Lower lobe of right lung (tissue), 2 donors: ENCODE measurements at places on chromosomes 6 and 20.

GRCh38 chr6:14789996-14790395 lies 455.9 kb upstream of the JARID2 start:
- DNase-seq = no peak

DNA sequence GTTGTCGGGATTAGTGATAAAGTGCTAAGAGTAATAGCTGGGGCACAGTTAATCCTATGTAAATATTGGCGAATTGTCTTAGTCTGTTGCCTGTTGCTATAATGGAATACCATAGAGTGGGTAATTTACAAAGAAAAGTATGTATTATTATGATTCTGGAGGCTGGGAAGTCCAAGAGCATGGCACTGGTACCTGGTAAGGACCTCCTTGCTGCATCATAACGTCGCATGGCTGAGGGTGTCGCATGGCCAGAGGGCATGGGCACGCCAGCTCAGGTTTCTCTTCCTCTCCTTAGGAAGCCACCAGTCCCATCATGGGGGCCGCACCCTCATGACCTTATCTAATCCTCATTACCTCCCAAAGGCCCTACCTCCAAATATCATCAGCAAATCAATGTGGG lies 29.7 kb downstream of the IRF4 start:
- no peak for DNase-seq

- DNase-seq = no peak
Observed at GRCh38 chr6:139402876-139403386, 28.5 kb upstream of the CITED2 start.

DNA sequence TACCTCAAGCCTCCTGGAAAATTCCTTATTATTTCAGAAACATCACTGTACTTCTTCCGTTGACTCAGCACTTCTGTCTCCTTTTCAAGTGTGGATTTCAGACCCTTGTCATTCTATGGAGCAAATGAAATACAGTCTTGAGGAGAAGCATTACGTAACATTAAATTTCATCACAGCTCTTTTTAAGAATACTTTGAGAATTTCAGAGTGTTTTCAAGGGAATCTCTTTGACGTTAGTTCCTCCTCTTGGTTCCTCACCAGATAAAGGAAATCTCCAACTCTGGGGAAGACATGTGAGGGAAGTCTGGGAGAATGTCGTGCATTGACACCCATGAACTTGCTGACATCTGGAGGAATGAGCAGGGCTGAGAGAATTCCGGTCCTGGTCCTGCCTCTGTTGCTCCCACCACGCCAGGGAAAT lies 32.3 kb downstream of the UST start:
- no peak for DNase-seq

- no peak for DNase-seq
Observed at GRCh38 chr6:154157082-154157481, 118.0 kb downstream of the OPRM1 start.

DNA sequence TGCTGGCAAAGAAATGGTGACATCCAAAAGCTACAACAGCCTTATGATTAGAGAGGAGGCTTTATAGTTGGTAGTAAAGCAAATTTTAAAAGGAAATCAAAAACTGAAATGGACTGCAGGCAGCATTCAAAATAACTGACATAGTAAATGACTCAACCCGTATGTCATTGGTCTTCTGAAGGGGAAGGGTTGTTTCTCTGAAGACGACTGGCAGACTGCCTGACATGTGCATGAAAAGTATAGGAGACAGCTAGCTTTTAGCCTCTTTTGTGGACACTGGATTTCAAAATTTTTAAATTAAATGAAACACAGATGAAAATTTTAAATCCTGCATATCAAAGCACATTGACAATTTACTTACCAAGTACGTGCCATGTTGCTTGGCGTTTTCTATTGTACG lies 90.7 kb downstream of the TRMT6 start:
- no peak for DNase-seq
